Ovary (tissue), 10 donors: ENCODE measurements at places on chromosomes 1 and 21. TPM values are rescaled to one million over a fixed set of nuclear protein-coding genes. Genes with fewer than 3 reads are reported as not detected.

- no peak for DNase-seq
These were observed 30.4 kb downstream of the KCNN3 start for GRCh38 chr1:154839691-154840090.

- DNase-seq = no peak
These were observed 7.1 kb downstream of the PROX1 start for GRCh38 chr1:213994888-213995287.

DNA sequence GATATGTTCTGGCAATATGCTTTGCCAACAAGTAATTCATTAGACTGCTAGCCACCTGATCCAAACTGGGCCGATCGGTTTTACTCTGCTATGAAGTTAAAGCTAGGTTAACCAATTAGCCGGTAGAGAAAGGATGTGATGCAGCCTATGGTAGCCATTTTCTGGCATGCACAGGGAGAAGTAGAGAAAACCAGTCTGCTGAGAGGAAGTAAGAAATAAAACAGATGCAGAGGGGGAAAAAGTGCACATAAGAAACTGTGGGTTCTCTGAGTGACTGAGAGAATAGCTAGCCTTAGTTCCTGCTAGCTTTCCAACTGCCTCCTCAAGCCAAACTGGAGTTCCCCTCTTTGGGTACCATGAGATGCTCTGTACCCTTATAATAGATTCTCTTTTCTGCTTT is 52.8 kb downstream of the ARID4B start:
- no peak for DNase-seq

DNA sequence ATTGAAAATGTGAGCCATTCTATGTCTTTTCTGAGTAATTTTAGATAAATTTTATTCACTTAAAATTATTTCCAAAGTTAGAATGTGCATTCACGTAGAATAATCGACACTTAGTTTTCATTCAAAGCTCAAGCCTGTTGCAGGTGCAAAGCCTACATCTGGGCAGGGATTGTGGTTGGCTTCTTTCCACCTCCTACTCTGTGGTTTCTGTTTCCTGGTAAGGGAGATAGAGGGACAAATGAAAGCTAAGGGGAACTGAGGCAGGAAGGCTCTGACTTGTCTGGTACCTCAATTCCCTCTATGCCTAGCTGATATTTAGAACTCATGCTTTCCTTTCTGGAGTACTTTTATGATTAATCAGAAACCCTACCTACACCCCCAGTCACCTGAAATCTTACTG is 251.2 kb upstream of the DPYD start:
- DNase-seq = no peak

GRCh38 chr1:168082008-168082876 is 54.5 kb downstream of the GPR161 start:
- peak; percentile 76 for DNase-seq

DNA sequence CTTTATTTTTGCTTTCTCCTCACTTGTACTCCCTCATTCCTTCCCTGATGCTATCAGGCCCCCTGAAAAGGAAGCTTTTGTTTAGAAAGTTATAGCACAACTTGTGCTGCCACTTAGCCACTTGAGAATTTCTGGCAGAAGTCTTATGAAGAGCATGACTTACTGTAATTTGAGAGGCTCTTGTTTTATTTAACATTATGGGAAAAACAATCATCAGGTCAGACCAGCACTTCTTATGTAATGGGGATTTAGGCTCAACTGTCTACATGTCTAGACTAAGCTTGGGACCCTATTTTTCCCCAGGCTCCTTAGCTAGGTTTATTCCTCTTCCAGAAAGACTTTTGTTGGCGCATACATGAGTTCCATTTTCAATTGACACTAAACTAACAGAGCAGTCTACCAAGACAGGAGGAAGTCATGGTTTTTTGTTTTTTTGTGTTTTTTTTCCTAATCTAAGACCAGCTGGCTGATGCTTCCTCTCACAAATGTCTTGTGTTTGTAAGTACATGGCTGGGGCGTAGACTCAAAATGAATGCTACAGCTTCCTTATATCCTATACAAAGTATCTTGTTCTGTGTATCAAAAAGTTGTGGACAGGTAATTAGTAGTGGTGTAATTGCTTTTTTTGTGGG is 31.5 kb downstream of the TNFSF4 start:
- no peak for DNase-seq

GRCh38 chr1:232743999-232744398 is 61.2 kb upstream of the MAP10 start:
- no peak for DNase-seq

DNA sequence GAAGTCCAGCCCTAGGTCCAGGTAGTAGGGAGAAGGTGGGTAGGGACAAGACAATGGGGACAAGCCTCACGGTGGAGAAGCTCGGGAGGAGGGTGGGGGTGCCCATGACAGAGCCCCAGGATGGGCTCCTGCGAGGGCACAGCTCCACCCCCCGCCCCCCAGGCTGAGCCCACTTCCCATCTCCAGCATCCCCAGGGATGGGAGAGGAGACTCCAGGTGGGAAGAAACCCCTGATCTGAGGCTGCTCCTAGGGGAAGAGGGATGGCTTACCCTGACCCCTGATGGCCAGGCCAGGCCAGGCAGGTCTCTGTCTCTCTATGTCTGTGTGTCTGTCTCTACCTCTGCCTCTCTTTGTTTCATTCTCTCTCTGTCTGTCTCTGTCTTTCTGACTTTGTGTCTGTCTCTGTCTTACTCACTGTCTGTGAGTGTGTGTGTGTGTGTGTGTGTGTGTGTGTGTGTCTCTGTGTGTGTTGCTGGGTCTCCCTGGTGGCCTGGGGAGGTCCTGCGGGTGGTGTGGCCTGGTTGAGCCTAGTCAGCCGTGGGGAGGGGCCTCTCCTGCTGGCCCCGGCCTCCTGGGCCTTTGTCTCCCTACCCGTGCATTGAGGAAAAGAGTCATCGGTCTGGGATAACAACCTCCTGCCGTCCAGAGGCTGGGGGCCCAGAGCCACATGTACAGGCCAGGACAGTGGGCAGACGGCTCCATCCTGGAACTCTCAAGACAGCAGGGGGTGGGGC is 45.7 kb downstream of the WNT9A start:
- no peak for DNase-seq

DNA sequence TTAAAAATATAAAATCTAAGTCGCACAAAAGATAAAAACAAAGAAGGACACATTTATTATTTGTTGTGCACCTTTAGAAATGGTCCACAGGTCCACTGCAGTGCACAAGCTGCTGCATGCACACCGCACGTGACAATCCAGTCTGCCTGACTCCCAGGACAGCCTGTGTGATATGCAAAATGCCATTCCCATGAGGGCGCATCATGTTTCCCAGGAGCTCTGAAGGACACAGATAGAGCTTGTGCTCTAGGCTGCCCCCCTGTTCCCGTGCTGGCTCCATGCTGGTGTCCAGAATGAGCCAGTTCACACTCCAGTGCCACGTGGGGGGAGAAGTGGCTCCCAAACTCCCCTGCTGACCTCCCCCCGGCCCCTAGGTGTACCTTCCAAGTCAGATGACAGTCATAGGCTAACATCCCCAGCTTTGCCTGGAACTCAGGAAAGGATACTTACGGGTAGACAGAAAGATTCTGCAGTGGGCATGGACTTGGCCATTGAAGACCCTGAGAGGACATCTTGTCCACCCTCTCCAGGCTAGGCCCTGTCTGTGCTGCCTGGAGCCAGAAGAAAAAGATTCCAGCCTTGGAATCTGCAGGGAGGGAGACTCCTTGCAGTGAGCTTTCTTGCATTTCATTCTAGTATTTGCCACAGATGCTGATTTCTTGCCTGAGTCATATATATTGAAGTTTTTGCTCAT is 26.3 kb downstream of the RAB7B start:
- DNase-seq = no peak

GRCh38 chr1:19469004-19469403 is 16.3 kb downstream of the CAPZB start:
- no peak for DNase-seq

Gene WDR3
- polyA plus RNA-seq = 4.8 TPM

Gene KIF26B
- polyA plus RNA-seq = 0.37 TPM

Gene MX2
- polyA plus RNA-seq = 4.3 TPM

Gene C1orf94
- polyA plus RNA-seq = not detected

Gene OR10Z1
- polyA plus RNA-seq = not detected

Gene ITLN2
- 7.6 TPM for polyA plus RNA-seq

Gene B3GALT2
- polyA plus RNA-seq = 2.9 TPM

Gene LRRC39
- polyA plus RNA-seq = 0.57 TPM

Gene AIM2
- 0.50 TPM for polyA plus RNA-seq

Gene PPIAL4G
- not detected for polyA plus RNA-seq

Gene CLDN17
- not detected for polyA plus RNA-seq

Gene PDIK1L
- polyA plus RNA-seq = 4.5 TPM
